ENCODE measurements at places on chromosomes 13 and 19.

DNA sequence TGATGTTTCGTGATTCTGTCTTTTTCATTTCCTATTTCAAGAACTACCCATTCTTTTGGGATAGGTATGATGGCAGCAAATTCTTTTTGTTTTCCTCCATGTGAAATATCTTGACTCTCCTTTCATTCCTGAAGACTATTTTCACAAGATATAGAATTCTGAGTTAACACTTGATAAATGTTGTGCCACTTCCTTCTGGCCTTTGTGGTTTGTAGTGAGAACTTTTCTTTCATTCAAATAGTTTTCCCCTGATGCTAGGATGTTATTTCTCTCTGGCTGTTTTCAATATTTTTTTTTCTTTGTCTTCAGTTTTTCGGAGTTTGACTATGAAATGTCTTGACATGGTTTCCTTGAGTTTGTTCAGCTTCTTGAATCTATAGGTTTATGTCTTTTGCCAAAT is 8.3 kb upstream of the TUBGCP3 start:
- DNase-seq: no peak

DNA sequence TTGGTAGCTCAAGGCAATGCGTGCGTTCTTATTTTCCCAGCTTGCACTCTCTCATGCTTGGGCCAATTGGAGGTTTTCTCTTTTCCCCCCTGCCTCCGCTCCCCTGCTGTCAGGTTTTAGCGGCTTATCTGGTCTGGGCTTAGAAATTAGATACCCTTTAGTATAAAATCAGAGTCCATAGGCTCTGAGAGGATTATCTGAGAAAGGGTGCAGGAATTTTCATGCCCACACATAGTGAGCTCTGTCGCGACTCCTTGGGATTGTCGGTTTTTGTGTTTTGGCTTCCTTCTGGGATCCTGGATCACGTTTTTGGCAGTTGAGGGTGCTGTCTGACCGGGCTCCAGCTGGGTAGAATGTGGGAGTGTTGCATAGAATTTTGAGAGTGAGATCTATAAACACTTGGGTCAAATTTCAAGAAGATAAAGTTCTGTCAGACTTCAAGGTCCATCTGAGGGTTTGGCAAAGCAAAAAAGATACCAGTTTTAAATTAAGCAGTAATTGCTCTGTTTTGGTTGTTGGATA is 12.4 kb downstream of the CHAF1A start:
- DNase-seq: no peak

- DNase-seq: no peak
These were observed 28.6 kb upstream of the SCEL start for GRCh38 chr13:77506874-77507273.

DNA sequence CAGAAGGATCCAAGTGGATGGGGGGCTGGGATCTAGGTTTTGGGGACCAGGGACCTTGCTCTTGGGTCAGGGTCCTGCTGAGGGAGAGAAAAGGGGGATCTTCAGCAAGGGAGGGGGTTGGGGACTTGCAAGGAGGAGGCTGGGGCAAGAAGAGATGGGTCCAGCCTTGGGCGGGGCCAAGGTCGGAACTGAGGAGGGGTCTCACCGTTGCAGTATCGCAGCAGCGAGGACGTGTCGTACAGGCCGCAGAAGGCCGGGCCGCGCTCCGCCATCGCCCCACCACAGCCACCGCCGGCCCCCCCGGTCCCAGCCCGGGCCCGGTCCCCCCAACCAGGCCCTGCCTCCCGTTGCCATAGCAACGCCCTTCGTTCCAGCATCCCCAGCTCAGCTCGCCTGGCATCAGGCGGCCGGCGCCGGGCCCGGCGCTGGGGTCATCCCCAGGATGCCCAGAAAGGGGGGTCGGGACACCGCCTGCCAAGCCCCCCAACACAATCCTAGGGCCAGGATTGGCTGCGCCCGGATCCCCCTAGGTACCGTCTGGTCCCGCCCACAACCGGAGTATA is 6.0 kb upstream of the EML2 start:
- DNase-seq: no peak

DNA sequence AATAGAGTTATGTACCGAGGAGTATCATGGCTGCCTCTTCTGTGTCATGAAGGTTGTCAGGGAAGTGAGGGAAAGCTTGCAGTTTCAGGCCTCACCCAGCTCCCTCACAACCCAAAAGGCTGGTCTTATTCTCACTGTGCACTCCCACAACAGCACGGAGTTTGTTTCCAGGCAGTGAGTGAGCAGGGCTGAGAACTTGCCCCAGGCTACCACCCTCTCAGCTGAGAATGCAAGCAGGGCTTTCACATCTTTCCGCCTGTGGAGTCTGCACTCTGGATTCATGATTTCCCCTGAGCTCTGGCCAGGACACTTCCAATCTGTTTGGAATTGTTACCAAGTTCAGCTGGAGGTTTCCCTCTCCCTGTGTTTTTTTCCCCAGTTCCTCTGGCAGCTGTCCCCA is 2284.7 kb upstream of the PCDH20 start:
- DNase-seq: no peak

DNA sequence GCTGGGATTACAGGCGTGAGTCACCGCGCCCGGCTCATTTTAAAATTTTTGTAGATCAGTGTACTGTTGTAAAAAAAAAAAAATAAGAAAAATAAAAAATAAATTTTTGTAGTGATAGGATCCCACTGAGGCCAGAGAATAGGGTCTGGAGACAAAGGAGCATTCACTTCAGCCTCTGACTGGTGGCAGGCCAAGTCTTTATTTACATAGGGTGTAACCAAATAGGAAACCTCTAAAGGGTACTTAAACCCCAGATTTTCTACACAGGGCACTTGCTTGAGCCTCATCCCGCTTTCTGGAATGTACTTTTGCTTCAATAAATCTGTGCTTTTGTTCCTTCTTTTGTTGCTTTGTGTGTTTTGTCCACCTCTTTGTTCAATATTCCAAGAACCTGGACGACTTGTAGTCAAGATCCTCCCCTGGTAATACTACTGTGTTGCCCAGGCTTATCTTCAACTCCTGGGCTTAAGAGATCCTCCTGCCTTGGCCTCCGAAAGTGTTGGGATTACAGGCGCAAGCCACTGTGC is 2.1 kb upstream of the PDCD2L start:
- no peak for DNase-seq

GRCh38 chr13:27194895-27195764 is 23.5 kb upstream of the USP12 start:
- peak; percentile 78 for DNase-seq

DNA sequence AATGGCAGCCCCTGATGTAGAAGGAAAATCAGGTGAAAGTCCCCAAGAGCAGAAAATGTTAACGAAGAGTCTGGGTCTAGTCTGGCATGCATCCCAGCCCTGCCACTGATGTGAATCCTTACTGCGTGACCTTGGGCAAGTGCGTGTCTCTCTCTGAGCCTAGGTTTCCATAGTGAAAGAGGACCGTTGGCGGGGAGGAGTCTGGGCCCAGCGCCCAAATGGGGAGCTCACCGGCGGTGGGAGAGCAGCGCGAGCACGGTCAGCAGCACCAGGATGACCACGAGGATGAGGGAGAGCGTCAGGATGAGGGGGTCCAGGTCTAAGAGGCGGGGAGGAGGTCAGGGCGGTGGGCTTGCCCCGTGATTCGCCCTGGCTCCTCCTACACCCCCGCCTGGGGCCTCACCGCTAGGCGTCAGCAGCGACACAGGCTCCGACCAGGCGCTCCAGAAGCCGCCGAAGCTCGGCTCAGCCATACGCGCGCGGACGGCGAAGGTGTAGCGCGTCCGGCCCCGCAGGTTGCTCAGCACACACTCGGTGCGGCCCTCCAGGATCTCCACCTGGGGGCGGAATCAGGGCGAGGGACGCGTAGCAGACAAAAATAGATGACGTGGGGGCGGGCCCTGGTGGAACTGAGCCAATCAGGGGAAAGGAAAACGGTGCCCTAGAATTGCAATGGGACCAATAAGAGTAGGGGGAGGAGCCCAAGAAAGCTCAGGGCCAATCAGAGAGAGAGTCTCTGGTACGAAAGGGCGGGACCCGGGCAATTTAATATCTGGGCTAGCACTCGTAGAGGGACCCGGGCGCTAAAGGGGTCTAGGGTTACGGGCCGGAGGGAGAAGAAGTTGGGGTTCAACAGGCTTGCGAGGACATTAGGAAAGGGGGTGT is 3.2 kb downstream of the EPOR start:
- peak; percentile 98 for DNase-seq

DNA sequence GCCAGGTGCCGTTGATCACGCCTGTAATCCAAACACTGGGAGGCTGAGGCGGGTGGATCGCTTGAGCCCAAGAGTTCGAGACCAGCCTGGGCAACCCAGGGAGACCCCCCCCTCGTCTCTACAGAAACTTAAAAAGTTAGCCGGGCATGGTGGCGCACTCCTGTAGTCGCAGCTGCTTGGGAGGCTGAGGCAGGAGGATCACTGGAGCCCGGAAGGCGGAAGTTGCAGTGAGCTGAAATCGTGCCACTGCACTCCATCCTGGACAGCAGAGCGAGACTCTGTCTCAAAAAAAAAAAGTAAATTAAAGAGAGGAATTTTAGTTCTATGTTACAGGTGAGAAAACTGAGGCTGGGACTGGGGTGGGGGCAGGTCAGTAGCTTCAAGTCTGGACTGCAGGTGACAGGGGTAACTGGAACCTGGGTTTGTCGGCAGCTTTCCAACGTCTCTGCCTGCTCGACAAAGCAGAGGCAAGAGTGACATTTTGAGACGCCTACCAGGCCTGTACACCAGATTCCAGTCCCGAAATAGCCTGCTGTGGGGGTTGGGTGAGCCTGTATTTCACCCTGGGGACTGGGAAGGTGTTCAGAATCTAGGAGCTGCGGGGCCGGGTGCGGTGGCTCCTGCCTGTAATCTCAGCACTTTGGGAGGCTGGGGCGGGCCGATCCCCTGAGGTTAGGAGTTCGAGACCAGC is 1.2 kb downstream of the SELENOW start:
- DNase-seq: no peak

- no peak for DNase-seq
These were observed 16.3 kb upstream of the ASF1B start for GRCh38 chr19:14152713-14153112.

- no peak for DNase-seq
These were observed 71.8 kb upstream of the STK24 start for GRCh38 chr13:98648686-98649085.

DNA sequence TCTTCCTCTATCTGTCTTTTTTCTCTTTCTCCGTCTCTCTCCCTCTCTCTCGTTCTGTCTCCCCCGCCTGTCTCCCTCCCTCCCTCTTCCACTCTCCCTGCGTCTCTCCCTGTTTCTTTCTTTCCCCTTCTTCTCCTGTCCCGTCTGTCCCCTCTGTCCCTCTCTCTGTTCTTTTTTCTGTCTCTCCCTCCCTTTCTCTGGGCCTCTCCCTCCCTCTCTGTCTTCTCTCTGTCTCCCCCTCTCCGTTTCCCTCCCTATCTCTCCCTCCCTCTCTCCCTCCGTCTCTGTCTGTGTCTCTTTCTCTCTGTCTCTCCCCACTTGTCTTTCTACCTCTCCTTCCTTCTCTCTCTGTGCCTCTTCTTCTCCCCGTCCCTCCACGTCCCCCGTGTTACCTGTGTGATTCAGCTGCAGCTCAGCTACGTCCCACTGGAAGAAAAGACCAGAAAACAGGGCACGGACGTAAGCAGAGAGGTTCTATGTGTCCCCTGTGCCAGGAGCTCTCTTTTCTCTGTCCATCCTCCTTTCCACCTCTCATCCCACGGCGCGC is 1.2 kb downstream of the CD70 start:
- no peak for DNase-seq

DNA sequence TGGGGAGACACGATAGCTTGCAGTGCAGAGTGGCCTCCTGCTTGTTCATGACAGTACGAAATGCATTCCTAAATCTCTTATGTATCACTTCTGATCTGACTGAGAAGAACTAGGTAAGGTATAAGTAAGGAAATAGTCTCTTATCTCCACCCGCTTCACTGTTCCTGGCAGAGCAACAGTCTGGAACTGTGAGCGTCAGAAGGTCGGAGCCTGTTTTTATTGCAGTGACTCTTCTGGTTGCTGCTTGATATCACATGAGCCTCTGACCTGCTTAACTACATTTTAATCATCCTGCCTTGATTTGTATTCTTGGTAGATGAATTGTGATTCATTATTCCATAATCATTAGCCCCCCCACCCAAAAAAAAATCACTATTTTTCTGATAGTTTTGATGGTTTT is 69.0 kb downstream of the COL4A2 start:
- DNase-seq: no peak

- no peak for DNase-seq
These were observed 47.3 kb downstream of the CEBPG start for GRCh38 chr19:33420821-33421220.

DNA sequence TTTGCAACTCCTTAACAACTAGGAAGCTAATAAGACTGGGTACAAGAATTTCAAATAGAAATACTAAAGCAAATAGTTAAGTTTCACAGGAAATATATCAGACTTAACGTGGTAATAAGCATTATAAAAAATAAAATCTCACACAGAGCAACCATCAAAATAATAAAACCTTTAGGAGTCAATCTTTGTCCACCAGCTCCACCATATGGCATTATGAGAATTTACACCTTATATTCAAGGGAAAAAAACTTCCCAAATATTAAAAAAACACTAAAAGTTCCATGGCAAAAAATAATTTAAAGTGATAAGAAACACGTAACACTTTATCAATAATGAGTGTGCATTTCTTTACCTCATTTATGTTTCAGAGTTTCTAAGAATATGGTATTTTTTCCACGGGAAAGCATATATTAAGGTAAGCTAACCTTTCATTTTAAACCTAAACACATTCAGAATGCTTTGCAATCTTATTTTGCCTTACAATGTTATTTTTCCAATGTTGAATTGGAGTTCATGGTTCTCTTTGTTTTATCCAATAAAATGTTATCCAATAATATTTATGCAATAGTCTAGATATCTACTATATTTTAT is 423.2 kb upstream of the SGCG start:
- DNase-seq: no peak

DNA sequence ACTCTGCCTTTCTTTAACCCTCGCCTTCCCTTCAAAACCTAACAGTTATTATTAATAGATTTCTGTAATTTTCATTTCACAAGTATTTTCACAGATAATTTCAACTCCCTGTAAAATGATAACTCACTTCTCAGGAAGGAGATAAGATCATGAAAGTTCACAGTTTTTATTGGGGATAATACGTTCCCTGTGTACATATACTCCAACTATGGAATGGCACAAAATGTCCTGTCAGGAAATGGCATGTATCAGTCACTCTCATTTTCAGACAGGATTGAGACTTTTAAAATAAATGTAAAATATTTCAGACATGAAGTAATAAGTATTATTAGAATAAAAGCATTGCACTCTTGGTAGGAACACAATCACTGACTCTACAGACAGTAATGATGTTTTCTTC is 932 bp upstream of the TRAPPC2B start:
- no peak for DNase-seq

- no peak for DNase-seq
These were observed 7.3 kb downstream of the URAD start for GRCh38 chr13:27981006-27981708.

DNA sequence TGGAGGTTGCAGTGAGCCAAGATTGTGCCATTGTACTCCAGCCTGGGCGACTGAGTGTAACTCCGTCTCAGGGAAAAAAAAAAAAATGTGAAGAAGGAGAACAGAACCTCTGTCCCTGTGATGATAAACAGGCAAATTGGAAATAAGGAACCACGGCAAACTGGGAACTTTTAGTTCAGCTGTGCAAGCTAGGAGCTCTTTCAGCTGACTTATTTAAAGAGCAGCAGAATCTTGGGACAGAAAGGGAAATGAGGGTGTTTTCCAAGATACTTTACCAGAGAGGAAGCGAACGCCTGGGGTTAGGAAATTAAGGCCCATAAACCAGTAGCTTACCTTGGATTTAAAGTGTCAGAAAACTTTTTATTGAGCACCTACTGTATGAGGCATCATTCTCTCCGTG is 3.0 kb upstream of the UPF1 start:
- no peak for DNase-seq
